ENCODE measurements at places on chromosomes 2 and 18. TPM values are rescaled to one million over a fixed set of nuclear protein-coding genes. Genes with fewer than 3 reads are reported as not detected.

The ABCB11 gene
- total RNA-seq: 0.02 TPM

The UBR3 gene
- total RNA-seq: 10.0 TPM

The SKA1 gene
- 12.2 TPM for total RNA-seq

The TXNDC2 gene
- 0.38 TPM for total RNA-seq

The ESCO1 gene
- 8.9 TPM for total RNA-seq
